ENCODE measurements at places on chromosomes 11 and 22. TPM values are rescaled to one million over a fixed set of nuclear protein-coding genes. Genes with fewer than 3 reads are reported as not detected.

- no peak for DNase-seq
Measured at GRCh38 chr11:76253416-76253815, 47.1 kb upstream of the WNT11 start.

Gene DRD2
- total RNA-seq: 0.32 TPM

DNA sequence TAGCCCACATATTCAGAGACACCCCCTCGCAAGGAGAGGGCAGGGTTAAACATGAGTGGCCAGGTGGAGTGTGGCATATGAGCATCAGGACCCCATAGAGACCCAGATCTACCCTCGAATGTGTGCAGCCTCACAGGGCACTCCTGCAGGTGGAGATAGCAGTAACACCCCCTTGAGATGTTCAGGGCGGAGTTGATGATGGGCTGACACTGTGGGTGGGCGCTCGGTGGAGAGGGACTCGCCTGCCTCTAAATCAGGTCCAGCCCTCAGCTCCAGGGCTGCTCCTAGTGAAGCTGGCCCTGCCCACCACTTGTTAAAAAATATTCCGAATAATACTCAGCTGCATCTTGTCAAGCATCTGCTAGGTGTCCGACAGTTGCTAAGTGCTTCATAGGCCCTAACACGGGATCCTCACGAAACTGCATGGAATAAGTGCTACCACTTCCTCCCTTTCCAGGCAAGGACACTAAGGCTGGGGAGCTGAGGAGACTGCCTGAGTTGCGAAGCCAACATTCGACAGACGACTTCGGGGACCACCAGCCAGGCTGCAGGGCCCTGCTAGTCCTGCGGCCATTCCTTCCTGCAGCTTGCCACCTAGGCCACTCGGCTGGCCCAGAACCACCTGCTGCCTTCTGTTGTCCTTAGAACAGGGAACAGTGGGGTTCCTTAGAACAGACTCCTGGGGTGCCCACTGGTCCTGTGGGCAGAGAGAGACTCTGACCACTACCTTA is 74.0 kb upstream of the WNT11 start:
- no peak for DNase-seq

DNA sequence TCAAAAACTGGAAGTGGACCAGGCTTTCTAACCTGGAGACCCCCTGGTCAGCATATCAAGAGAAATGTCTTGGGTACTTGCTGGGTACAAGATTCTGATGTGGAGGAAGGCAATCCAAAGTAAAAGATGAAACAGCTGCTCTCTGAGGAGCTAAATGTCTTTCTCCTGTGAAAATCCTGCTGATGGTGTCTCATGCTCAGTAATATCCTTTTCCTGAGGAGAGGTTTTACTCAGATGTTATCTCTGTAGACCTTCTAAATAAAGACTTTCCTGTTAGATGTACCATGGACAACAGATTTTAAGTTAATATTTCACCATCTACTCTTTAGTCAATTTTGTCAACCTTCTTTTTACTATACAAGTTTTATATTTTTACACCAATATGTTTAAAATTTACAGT is 62.9 kb downstream of the FAM83F start:
- DNase-seq: no peak

DNA sequence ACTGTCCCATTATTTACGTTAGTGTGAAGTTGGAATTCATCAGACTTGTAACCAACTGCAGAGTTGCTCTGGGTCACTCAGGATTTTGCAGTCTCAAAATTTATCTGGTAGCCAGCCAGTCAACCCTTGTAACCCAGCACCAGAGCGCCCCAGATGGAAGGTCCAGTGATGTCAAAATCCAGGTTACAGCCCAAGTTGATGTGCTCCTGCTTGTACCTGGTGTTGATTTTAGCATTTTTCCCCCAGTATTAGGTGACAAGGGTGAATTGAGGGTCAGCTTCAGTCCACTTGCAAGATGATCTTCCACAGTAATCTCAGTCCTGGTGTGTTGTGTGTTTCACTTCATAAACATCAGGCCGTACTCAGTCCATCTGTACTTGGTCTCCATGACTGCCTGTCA is 7.5 kb downstream of the TIMM10B start:
- DNase-seq: no peak

DNA sequence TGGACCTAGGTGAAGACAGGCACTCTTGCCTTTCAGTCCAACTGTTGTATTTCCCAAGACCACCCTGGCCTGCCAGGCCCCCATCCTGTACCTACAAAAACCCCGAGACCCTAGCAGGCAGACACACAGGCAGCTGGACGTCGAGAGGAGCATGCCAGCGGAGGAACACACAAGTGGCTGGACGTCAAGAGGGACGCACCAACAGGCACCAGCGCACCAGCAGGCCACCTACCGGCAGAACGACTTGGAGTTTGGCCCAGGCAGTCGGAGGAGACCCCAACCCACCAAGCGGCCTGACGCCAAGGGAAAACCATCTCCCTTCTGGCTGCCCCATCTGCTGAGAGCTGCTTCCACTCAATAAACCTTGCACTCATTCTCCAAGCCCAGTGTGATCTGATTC is 1883.4 kb upstream of the RAG2 start:
- DNase-seq: no peak

Gene PLAAT5
- 1.9 TPM for total RNA-seq

- DNase-seq: no peak
Measured at GRCh38 chr11:119744577-119744976, 15.6 kb upstream of the NECTIN1 start.

- DNase-seq: no peak
Measured at GRCh38 chr11:74011360-74012073, 2.6 kb upstream of the UCP3 start.

GRCh38 chr22:42997582-42998090 is 17.3 kb downstream of the PACSIN2 start:
- no peak for DNase-seq

Gene ROBO3
- total RNA-seq: 18.0 TPM

DNA sequence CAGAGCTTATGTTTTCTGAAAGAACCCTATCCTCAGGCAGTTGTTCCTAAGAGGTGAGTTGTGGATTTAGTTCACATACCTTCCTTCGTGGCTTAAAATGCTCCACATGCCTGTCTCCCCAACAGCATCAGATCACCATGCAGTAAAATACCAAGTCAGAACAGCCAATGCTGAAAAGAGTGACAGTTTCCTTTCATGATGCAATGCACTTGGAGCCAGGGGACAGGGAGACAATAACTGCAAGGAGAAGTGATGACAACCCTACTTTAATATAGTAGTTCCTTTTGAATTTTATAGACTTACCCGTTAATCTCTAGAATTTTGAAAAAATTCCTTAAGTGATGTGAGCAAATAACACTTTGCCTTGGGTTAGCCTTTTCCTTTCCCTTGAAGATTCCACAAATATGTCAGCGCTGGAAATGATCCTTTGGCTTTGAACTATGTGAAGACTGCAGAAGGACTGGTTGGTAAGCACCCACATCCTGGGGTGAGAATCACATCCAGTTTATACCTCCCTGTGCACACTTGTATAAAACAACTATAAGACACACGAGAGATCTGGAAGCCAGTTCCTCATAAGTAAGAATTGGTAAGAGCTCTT is 71.2 kb downstream of the PIWIL4 start:
- no peak for DNase-seq

Gene TBX10
- total RNA-seq: not detected

DNA sequence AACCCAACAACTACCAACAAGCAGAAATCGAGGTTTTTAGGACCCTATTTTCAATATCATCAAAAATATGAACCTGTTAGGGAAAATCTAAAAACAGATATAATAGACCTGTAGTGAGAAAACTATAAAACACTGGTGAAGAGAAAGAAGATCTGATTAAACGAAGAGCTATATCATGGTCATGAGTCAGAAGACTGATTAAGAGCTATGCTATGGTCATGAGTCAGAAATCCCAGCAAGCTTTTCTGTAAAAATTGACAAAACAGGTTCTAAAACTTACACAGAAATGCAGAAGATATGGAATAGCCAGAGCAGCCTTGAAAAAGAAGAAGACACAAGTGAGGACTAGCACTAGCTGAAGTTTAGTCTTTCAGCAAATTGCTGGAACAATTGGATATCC is 345.0 kb downstream of the TBC1D22A start:
- DNase-seq: no peak

GRCh38 chr11:69646493-69647389 is 5.8 kb downstream of the CCND1 start:
- DNase-seq: no peak

DNA sequence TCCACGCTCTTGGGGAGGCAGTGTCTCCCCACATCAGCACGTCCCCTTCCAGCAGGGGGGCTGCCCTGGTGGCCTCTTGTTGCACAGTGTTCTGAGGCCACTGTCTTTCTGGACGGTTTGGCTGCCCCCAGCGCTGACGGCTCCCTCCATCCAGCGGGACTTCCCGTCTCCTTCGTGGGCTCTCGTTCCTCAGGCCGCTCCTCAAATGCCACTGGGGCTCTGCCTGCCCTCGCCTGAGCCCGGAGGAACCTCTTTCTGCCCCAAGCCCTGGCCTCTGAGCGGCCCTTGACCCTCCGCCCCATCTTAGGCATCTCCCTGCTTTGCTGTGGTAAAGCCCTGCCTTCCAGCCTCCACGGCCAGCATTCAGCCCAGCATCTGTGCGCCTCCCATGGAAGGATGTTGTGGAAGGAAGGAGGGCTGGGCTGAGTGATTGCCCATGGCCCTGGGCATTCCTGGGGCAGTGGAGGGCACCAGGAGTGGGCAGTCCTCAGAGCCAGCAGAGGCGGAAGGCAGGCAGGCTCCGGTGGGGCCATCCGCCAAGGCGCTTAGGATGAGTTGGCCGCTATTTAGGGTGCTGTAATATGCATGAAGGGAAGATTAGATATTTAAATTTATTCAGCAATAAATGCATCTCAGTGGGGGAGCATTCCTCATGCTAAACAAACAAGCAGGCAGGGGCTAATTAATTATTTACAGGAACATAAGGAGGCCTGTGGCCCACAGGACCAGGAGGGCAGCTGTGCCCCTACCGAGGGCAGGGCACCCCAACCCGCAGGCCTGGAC is 17.8 kb downstream of the OTUB1 start:
- DNase-seq: no peak

Gene ALX4
- 1.5 TPM for total RNA-seq

Gene SLC5A1
- 0.05 TPM for total RNA-seq

- no peak for DNase-seq
Measured at GRCh38 chr11:132111316-132111715, 740.9 kb downstream of the NTM start.

Gene SUSD2
- 0.26 TPM for total RNA-seq

DNA sequence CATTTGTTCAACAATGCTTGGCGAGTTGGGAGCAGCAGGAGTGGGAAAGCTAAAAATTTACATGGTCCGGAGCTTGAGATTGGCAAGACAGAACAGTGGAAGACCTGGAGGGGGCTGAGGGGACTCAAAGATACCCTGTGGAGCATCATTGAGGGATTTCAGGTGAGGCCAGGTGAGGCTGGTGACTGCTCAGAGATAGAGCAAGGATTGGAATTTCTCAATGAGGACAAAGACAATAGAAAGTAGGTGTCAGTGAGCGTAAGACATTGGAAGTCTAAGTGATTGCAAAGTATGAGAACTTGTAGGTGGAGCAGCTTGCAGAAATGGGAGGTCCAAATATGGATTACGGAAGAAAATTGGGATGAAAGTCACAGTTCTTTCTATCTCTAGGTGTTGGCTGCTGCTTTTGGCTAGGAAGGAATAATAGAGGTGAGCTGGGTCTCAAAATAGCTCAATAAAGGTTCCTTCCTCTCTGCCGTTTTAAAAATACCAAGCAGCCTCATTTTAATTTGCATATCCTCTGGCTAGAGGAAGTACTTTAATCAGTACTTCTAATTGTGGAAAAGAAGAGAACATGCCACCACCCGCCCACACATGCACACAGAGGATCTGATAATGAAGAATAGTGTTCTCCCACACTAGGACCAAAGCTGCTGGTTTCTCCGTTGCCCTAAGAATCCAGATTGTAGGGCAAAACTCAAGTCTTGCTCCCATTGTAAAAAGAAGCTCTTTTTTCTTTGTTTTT is 41.8 kb upstream of the SORL1-AS1 start:
- no peak for DNase-seq

GRCh38 chr11:27545946-27546345 is 39.4 kb upstream of the LIN7C start:
- DNase-seq: no peak

DNA sequence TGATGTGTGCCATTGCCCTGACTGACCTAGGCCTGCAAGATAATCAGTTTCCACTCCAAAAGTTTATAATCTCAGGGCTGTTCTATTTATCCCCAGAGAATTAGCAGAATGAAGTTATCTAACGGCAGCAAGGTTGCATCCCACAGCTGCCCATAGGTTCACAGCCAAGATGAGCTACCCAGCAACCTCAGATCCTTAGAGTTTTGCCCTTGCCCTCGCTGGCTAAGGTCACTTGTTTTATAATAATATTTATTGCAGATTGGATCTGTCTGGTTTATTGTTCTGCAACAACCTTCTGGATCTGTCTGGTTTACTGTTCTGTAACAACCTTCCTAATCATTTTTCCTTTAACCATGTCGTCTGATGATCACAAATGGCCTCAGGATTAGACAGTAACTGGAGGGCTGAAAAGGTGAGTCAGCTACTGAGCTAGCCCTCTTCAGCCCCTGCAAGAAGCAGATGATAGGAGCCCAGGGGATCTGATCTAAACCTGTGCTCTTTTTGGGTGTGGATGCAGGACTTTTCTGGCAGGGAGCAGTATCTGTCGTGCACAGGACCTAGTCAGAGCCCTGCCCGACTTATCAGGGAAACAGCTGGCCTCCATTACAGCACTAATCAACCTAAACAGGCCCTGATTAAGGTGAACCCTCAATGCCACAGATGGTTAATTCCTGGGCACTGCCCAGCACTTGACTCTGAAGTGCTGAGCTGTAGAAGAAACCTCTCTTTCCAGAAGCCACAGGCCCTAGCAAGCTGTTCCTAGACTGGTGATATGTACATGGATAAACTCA is 642.9 kb upstream of the KIRREL3 start:
- no peak for DNase-seq

GRCh38 chr22:27989758-27990450 is 70.8 kb upstream of the PITPNB start:
- DNase-seq: no peak

DNA sequence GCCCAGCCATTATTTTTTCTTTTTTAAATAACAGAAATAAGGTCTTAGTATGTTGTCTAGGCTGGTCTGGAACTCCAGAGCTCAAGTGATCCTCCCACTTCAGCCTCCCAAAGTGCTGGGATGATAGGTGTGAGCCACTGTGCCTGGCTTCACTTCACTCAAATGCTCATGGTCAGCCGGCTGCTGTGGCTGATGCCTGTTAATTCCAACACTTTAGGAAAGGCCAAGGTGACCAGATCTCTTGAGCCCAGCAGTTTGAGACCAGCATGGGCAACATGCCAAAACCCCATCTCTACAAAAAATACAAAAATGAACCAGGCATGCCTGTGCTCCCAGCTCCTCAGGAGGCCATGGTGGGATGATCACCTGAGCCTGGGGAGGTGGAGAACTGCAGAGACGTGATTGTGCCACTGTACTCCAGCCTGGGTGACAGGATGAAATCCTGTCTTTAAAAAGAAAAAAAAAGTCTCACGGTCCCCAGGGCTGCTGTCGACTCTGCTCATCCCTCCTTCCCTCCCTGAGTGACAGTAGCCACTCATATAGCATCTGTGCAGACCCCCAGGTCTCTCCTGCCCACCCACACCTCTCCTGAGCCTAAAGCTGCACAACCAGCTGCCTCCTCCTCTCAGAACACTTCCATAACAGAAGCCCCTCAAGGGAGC is 3.6 kb downstream of the YDJC start:
- no peak for DNase-seq

Gene TIMP3
- 217 TPM for total RNA-seq
